Activated naive CD8-positive, alpha-beta T cell treated with anti-CD3 and anti-CD28 coated beads, Interleukin-2, amount 10 ng/mL, durations not matched to agents 7 days and 5 days (primary cell): ENCODE measurements at places on chromosomes 2 and 18. TPM values are rescaled to one million over a fixed set of nuclear protein-coding genes. Genes with fewer than 3 reads are reported as not detected.

ALPP gene
- not detected for total RNA-seq

SANBR gene
- total RNA-seq = 7.0 TPM

TSPYL6 gene
- total RNA-seq = not detected

CD226 gene
- 50.9 TPM for total RNA-seq

CRYGD gene
- not detected for total RNA-seq

ICOS gene
- total RNA-seq = 32.2 TPM

CCDC195 gene
- total RNA-seq = not detected

SYT4 gene
- total RNA-seq = not detected

NYAP2 gene
- not detected for total RNA-seq

HOXD10 gene
- total RNA-seq = not detected

DNA sequence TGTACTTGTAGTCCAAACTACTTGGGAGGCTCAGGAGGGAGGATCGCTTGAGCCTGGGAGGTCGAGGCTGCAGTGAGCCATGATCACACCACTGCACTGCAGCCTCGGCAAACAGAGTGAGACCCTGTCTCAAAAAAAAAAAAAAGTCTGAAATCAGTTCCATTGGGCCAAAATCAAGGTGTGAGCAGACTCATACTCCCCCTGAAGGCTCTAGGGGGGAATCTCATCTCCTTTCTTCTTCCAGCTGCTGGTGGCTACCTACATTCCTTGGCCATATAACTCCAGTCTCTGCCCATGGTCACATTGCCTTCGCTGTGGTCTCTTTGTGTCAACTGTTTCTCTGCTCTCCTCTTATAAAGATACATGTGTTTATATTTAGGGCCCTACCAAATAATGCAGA, 234.0 kb downstream of the LRRTM1 start:
- DNase-seq = no peak

DNA sequence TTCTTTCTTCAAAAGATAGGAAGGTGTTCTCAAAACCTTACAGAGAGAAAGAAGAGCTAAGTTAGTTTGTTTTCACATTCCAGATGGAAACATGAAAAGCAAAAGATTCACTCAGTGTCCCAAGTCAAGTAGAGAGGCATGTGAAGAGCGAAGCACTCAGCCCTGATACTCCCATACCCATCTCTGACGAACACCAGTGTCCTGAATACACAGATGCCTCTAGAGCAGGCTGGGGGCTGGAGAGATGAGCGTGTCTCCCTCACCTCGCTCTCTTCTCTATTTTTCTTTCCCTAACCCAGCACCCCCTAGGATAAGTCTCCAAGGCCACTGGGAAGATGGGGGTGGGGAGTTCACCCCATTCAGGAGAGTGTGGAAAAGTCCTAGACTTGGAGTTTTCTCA, 227.8 kb downstream of the TMEM163 start:
- DNase-seq = no peak

- no peak for DNase-seq
These were observed 53.0 kb upstream of the GALNT3 start for GRCh38 chr2:165847001-165847400.

GRCh38 chr2:85549095-85549494, 10.1 kb downstream of the MAT2A start:
- DNase-seq = no peak

DNA sequence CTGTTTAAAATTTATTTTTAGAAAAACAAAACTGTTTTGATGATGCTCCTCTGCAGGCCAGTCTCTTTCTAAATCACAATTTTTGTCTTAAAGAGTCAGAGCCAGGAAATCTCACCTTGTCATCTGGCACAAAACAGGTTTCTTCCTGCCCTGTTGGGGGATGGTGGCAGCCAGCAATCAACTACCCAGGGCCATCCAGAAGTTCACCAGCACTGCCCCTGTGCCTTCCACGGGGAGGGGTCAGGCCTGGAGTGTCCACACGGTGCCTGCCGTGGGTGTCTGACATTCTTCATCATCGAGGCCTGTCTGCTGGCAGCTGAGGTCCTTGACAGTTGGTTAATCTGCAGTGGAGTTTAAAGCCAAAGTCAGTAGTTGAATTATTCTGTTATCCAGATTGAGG, 40.0 kb upstream of the BMP10 start:
- no peak for DNase-seq

GRCh38 chr18:59265246-59265973, 7.8 kb downstream of the RAX start:
- no peak for DNase-seq

GRCh38 chr18:12750076-12750714, 47.4 kb downstream of the PSMG2 start:
- DNase-seq = peak; percentile 39

- DNase-seq = no peak
These were observed 10.9 kb upstream of the EIF2AK2 start for GRCh38 chr2:37167636-37168180.

DNA sequence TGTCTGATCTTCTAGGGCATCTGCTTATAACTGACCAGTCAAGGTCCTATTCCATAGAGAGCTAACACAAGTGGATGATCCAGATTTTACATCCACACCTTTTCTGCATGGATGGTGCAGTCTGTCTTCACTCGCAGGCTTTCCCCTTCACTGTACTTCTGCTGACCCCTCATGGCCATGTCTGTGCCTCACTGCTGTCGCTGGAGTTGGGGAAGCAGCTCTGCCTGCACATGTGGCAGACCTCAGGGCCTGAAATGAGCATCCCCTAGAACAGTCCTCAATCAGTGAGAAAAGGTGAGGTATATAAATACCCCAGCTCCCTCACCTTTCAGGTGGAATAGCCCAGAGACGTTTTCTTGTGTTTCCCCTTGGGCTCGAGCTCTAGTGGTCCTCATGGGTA, 233.8 kb downstream of the ANKRD36B start:
- DNase-seq = no peak

DNA sequence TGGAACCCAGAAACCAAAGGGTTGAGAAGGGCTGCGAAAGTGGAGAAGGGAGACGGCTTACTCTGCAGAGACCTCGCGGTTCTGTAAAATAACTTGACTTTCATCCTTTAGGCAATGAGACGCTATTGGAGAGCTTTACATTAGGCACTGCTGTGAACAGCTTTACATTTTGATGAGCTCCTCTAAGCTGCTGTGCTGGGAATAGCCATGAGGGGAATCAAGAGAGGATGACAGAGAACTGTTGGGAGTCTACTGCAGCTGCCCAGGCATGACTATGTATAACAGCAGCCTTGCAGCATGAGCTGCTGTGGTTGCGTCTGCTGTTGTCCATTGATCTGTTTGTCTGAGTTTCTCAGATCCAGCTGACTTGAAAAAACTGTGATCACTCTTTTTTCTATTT, 310.8 kb upstream of the MAP2 start:
- DNase-seq = no peak

- no peak for DNase-seq
These were observed 11.2 kb upstream of the SPRED2 start for GRCh38 chr2:65443509-65444186.

GRCh38 chr2:105798595-105798994, 53.9 kb downstream of the NCK2 start:
- no peak for DNase-seq

GRCh38 chr2:168599738-168600137, 143.7 kb downstream of the CERS6 start:
- no peak for DNase-seq

GRCh38 chr2:240387669-240388358, 47.6 kb upstream of the GPC1 start:
- DNase-seq = no peak

DNA sequence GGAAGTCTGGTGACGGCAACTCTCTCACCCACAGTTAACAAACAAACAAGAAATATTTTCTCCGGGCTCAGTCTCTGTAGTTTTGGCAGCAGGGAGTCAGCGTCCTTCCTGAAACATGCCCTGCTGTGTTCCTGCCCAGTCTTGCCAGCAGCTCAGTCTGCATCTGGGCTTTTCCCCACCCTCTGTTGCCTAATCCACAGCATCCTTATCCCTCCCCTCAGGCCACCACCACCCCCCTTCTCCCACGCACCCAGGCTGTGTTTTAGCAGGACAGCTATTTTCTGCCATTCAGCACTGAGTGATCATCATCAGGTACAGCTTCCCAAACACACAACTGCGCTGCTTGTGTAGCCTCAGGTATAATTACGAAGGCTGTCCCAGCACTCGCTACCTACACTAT, 168.2 kb downstream of the DPP10 start:
- no peak for DNase-seq

GRCh38 chr2:234500394-234501006, 3.6 kb upstream of the ARL4C start:
- DNase-seq = peak; percentile 63

- DNase-seq = no peak
These were observed 412.1 kb upstream of the MYT1L start for GRCh38 chr2:2743164-2743571.

- no peak for DNase-seq
These were observed 80.1 kb downstream of the LAMA1 start for GRCh38 chr18:7037470-7037869.

DNA sequence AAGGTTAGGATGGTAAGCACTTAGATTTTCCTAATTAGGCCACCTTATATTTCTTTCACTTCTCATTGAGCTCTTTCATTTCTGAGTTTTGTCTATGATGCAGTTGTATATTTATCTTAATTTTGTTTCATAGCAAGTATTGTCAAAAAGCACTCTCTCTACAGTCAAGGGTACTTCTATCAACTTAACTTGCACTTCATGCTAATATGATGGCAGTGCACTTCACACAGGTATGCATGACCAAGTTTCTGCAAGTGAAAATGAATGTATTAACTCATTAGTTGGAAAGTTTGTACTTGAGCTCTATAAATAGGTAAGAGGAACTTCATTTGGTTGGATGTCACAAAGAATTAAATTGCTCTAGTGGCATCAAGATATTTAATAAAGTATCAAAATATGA, 51.5 kb upstream of the CDH19 start:
- DNase-seq = no peak

- no peak for DNase-seq
These were observed 3.3 kb upstream of the ORC2 start for GRCh38 chr2:200966770-200967169.

- no peak for DNase-seq
These were observed 4.1 kb downstream of the NEMP2 start for GRCh38 chr2:190530248-190530900.

DNA sequence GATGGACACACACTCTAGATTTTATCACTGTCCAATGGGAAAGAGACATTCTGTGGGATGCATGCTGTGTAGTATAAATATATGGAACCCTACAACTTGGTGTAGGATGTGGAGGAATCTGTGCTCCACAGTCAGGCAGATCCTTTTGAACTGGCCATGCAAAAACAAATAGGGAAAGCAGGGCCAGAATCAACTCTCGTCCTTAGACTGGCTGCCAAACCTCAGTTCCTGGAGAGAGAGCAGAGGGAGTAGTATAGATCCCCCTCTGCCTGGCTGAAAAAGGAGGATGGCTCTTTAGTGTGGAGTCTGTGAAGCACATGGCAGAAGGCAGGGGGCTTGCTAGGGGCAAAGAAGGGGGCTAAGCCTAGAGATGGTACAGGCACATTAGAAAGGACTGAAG, 84.7 kb downstream of the LYPD6 start:
- no peak for DNase-seq

GRCh38 chr2:127619877-127620705, 25.9 kb upstream of the GPR17 start:
- DNase-seq = no peak

- no peak for DNase-seq
These were observed 11.3 kb upstream of the STK25 start for GRCh38 chr2:241519669-241520068.

DNA sequence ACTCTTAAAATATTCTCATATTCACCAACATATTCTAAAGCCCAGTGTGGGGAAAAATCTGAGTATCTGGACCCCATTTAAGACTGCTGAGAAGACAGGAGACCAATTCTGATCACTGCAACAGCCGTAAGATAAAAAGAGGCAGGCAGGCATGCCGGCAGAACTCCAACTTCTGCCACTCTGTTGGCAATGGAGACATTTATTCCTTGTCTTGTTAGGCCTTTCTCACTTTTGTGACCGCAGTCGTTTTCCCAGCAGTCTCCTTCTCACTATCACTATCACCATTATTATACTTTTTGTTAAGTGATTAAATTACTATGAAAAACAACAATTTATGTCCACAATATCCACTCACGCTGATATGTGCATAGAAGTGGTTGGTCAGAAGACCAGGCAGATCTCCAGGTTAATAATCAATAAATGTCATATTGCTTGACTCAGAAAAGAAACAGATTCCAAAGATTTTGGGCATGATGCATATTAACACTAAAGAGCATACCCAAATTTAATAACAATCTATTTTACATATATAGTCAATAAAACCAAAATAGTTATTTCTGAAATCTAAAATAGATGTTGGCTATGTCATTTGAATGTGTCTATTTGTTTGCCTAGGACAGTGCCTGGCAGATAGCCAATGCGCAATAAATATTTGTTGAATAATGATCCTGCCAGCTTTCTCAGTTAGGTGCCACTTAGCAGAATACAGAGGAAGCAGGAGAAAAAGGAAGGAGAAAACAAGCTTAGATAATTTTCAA, 38.2 kb downstream of the SESTD1 start:
- no peak for DNase-seq

DNA sequence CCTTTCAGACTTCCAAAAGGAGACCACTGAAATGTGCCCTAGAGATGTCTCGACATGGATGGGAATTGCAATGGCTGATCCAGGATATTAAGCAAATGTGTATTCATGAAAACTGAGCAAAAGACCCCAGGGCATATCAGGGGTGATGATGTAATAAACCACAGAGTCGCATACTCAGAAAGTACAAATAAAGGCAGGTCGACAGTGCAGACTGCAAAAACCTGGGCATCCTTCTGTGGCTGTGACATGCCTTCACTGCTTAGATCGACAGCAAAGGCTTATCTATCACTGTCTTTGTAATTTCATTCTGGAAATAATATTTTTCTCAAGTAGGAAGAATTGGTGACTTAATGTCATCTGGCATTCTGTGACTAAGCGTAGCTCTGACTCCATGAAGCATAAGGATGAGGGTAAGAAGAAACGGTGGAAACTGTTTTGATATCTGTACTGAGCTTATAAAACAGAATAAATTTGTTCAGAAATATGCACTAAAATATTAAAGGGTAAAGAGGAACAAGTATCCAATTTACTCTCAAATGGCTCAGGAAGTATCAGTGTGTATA, 115.6 kb upstream of the NRP2 start:
- DNase-seq = no peak

GRCh38 chr2:53530126-53530525, 237.5 kb upstream of the CHAC2 start:
- DNase-seq = no peak

- DNase-seq = no peak
These were observed 44.6 kb downstream of the TANK start for GRCh38 chr2:161204846-161205245.

GRCh38 chr2:201955702-201956141, 77.9 kb upstream of the FZD7 start:
- no peak for DNase-seq

- no peak for DNase-seq
These were observed 180.9 kb upstream of the TWIST2 start for GRCh38 chr2:238667008-238667407.

DNA sequence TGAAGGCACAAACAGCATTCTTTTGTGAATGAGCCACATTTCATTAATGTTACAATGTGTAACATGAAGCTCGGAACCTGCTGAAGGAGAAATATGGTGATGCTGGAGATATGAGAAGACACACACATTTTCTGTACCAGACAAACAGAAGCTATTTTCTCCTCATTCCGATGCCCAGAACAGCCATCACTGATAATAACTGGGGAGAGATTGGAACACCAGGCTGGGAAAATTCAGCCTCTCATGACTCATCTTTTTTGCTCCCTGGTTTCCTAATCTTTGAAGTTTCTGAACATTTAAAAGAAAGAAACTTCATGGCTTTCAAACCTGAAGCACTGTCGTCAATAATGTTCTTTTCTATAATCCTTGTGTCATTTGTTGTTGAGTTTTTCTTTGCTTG, 110.9 kb downstream of the LYPD6 start:
- no peak for DNase-seq
